NCI-H460 (cell line): ENCODE measurements at places on chromosomes 5 and 9. TPM values are rescaled to one million over a fixed set of nuclear protein-coding genes. Genes with fewer than 3 reads are reported as not detected.
A peak's percentile ranks its signal among the peaks of the same experiment; 100 is the strongest.

Gene EFNA5
- 50.0 and 50.2 TPM in 2 replicates for total RNA-seq

Gene JMY
- 15.7 and 16.5 TPM in 2 replicates for total RNA-seq

Gene GHR
- total RNA-seq: 0.43 and 0.47 TPM in 2 replicates

Gene SLC25A48
- total RNA-seq: not detected in 2 replicates

Gene LRRC19
- total RNA-seq: not detected in 2 replicates

- no peak for DNase-seq
These were observed 26.4 kb upstream of the CXCL14 start for GRCh38 chr5:135605221-135605620.

DNA sequence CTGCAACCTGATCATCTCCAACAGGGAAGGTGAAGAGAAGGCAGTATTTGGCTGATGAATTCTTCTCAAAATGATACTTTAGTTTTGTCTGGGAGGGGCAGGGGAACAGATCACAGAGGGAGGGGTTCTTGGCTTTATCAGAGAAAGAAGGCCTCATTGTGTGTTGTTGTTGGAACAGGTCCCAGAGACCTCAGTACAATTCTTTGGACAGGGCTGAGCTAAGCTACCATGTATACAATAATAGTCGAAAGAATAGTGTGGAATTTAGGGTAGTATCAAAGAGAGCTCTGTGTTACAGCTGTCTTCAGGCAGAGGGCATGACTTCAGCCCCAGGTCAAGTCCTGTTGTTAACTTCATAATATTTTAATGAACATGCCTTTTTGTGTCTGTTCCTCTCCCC lies 39.9 kb downstream of the ARHGAP26 start:
- DNase-seq: no peak

DNA sequence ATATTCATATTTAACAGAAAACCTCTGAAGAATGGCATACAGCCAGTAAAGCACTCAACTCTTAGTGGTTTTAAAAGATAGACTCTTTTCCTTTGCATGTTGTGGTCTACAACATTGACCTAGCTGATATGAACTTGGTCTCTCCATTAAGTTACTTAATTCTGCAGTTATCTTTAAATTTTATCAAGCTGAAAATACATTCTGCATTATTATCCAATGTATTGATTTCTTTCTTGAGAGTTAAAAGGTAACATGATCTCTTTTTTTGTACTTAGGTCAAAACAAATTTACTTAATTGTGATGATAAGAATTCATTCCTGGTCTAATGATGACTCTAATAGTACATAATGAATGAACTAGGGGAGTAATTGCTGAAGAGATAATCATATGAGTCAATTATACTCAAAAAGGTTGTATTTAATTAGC lies 132.9 kb downstream of the STARD4 start:
- DNase-seq: no peak

GRCh38 chr5:997001-997474 lies 11.6 kb upstream of the NKD2 start:
- no peak for DNase-seq

DNA sequence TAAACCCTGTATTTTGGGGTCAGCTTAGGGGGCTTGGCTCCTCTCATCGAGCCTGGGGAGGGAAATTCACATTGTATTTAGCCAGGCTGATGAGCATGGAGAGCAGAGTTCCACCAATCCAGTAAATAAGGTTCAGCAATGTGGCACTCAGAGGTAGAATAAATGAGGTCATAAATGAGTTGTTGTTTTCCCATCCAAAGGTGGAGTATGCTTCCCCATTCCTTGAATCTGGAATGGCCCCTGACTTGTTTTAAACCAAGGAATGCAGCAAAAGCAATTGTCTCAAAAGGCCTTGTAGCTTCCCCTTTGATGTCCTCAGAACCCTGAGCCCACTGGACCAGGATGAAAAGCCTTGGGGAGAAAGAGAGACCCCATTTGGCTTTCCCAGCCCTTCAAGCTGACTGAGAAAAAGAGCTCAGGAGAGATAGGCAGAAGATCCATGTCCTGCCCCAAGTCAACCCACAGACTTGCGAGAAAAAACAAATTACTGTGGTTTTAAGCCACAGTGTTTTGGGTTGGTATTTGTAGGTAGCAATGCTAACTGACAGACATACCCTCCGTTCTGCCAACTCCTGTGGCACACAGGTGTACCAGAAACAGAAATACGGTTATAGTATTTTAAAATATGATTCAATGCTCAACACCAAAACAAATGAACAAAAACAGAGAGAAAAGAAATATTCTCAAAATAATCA lies 566.0 kb upstream of the DMAC1 start:
- DNase-seq: no peak

GRCh38 chr5:96963267-96963666 lies 27.4 kb downstream of the LNPEP start:
- DNase-seq: no peak

DNA sequence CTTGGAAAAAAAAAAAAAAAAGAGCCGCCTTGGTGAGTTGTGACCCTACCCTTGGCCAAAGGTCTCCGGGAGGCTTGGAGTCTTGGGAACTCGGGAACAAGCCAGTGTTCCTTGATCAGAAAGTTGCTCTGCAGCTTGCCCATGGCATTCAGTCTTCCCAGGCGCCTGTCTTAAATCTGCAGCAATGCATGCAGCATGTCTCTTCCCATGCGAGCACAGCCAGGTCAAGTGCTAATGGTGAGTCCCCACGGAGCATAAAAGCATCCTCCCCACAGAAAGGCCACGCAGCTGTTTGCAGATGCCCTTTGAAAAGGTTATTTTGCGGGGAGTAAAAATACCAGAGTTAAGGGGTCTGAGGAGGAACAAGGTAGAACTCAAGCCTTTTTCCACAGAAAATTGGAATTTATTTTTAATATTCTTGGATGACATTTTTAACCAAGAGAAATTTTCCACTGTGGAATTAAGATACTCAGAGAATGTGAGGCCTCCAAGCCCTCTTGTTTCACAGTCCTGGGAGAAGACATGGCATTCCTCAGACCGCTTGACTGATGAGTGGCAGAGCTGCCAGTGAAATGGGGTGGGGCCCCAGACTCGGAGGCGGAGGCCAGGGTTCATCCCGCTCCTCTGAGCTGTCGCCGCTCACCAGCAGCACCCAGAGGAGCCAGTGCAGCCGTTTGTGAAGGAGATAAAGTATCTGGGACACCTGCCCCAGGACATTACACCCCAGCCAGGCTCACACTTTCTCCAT lies 81.6 kb downstream of the CYFIP2 start:
- no peak for DNase-seq

- DNase-seq: no peak
These were observed 116.1 kb upstream of the TUT7 start for GRCh38 chr9:86470326-86470725.

DNA sequence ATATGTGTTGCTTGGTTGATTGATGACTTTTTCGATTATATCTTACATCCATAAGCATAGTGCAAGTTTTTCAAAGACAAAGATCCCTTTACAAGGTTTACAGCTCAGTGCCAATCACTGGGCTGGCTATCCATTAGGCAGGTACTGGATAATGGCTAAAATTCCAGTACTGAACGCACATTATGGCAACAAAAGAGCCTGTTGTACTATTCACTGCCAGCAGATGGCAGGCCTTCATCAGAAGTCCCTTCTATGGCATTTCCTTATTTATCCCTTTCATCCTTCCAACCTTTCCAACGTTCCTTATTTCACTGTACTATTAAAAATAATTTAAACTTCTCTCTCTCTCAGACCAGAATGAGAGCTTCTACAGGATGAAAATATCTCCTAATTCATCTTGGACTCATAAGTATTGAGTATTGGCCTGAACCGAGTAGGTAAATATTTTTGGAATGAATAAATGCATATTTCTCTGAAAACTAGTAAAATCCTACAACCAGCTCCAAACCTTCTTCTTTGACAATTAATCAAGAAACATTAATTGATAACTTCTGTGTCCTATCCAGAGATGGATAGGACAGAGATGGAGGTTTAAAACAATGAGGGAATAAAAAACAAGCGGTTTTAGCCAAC lies 6.7 kb upstream of the WNT8A start:
- DNase-seq: peak; percentile 72

- no peak for DNase-seq
These were observed 310.4 kb downstream of the SLF1 start for GRCh38 chr5:94928891-94929290.

DNA sequence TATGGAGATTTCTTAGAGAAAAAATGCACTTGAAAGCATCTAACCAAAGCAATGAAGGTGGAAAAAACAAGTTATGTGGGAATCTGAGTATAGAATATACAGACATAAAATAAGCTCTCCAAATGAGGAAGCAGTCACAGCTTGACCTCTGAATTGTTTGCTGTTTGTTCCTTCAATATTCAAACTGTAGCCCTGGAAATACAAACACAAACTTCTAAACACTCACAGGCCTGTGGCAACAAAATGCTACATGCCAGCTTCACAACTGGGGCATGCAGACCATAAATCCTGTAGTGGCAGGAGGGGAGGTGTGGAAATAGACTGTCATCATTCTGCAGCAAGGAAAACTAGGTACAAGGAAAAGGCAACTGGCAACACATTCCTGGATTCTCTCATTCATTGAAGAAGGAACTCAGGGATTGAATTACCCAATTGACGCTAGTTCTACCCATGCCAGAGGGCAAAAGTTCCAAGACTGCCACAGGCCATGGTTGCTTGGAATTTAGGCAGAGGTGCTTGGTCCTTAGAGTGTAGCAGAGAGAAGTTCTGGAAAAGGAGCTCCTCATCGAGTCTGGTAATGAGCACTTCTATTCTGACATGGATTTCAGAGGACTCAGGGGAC lies 349.6 kb downstream of the PDE4D start:
- no peak for DNase-seq

- DNase-seq: no peak
These were observed 71.1 kb upstream of the LRRTM2 start for GRCh38 chr5:138946241-138946623.

GRCh38 chr9:115207003-115207836 lies 89.3 kb upstream of the TNC start:
- DNase-seq: no peak

- DNase-seq: no peak
These were observed 10.6 kb downstream of the ACSL6 start for GRCh38 chr5:132000677-132001453.
